Liver (tissue), 10 donors: ENCODE measurements at places on chromosomes 6 and 20.

GRCh38 chr6:73207221-73207837 is 18.0 kb downstream of the KHDC1L start:
- H3K4me3 ChIP-seq: no peak overlapping the region
- no peak for DNase-seq
- no peaks in the 10 kb centered on the region for H3K27me3 ChIP-seq
- no peaks in the 10 kb centered on the region for H3K36me3 ChIP-seq
- H3K27ac ChIP-seq: no peak overlapping the region

- H3K4me3 ChIP-seq: no peak overlapping the region
- no peaks in the 10 kb centered on the region for H3K4me1 ChIP-seq
- no peak overlapping the region for H3K27ac ChIP-seq
- DNase-seq: no peak
- no peaks in the 10 kb centered on the region for H3K27me3 ChIP-seq
These were observed 79.2 kb downstream of the WDR27 start for GRCh38 chr6:169622618-169623017.

DNA sequence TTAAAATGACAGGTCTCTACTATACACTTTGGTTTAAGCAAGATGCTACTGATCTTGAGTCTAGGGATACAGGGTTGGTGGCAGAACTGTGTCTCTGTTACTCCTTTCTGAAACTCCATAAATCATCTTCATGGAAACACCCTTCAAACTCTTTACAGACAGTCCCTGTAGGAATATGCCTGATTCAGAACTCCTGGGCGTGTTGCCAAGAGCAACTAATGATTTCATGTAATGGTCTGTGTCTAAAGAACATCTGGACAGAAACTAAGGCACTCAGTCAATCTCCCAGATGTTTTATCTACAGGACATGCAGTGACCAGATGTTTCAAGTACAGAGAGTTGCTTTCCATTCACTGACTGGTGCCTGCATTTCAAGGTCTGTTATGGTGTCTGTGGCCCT is 464.4 kb upstream of the CHD6 start:
- no peak for DNase-seq
- no peak overlapping the region for H3K4me3 ChIP-seq
- H3K27me3 ChIP-seq: no peaks in the 10 kb centered on the region
- H3K27ac ChIP-seq: no peak overlapping the region

GRCh38 chr6:133185731-133186130 is 55.4 kb upstream of the EYA4 start:
- H3K27ac ChIP-seq: no peak overlapping the region
- no peak overlapping the region for H3K4me3 ChIP-seq
- peaks cover 2% of the 10 kb centered on the region for H3K27me3 ChIP-seq
- no peaks in the 10 kb centered on the region for H3K36me3 ChIP-seq
- no peak for DNase-seq

DNA sequence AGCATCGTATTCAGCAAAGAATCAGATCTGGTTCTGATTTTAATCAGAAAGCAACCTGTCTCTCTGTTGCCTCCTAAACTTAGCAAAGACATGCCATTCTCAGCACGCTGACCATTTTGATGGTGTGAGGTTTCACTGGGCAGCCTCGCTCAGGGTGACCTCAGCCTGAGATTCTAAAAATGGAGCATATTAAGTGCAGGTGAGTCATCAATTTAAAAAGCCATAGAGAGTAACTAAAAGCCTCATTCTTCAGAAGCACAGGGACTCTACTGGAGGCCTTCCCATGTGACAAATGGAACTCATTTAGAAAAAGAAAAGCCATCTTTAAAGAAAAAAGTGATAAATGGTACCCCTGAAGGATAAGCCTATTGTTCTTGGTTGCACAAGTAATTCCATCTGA is 91.3 kb downstream of the FILIP1 start:
- H3K4me1 ChIP-seq: no peaks in the 10 kb centered on the region
- DNase-seq: no peak
- no peak overlapping the region for H3K27ac ChIP-seq
- H3K27me3 ChIP-seq: peaks cover 3% of the 10 kb centered on the region
- H3K36me3 ChIP-seq: no peaks in the 10 kb centered on the region

DNA sequence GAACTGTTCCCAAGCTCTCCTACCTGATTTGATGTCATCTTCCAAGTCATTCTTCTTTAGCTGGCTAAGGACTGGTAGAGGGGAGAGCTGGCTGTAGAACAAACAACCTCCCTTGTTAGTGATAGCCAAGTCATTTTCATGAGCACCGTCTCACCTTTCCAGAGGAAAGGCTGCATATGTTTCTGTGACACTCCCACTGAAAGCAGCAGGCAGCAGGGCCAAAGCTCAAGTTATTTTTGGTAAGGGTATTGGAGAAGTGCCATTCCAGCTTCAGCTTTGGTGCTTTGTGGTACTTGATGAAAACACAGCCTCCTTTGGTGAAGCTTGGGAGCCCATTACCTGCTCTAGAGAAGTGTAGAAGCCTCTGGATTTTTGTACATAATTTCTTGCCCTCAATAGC is 5.4 kb upstream of the DOK5 start:
- H3K27me3 ChIP-seq: no peaks in the 10 kb centered on the region
- no peak overlapping the region for H3K4me3 ChIP-seq
- no peaks in the 10 kb centered on the region for H3K36me3 ChIP-seq
- no peak overlapping the region for H3K27ac ChIP-seq
- H3K4me1 ChIP-seq: no peaks in the 10 kb centered on the region
- no peak for DNase-seq

DNA sequence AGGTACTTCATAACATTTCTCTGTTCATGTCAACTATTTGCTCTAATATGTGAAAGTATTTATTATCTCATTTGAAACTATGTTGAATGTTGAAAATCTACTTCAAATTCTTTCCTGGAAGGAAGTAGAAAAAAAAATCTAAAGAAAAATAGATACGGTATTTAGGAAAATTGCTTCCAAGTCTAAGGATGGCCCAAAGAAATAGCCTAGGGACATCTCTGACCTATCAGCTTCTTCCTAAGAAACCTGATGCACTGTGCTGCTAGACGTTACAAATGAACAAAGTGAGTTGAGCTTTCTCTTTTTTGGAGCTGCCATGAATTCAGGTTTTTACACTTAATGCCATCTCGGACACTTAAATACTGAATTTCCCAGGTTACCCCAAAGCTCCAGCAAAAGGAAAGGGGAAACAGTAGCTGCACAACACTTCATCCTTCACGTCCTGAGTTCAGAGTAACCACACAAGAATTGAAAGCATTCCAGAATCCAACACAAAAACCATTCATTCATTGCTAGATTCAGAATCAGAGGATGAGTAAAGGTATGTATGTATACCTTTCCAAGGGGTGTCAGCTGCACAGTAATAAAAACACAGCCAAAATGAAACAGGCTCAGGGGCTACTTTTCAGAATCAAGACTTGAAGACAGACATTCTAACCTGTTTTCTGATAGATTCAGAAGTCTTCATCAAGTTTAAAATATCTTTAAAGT is 7.9 kb downstream of the RMND1 start:
- no peaks in the 10 kb centered on the region for H3K36me3 ChIP-seq
- no peak overlapping the region for H3K27ac ChIP-seq
- no peaks in the 10 kb centered on the region for H3K27me3 ChIP-seq
- H3K4me1 ChIP-seq: peaks cover 54% of the 10 kb centered on the region

GRCh38 chr6:28643017-28643740 is 117.5 kb downstream of the GPX5 start:
- H3K27me3 ChIP-seq: peaks cover 10% of the 10 kb centered on the region
- H3K27ac ChIP-seq: no peak overlapping the region
- DNase-seq: no peak
- peaks cover 1% of the 10 kb centered on the region for H3K4me1 ChIP-seq
- H3K36me3 ChIP-seq: no peaks in the 10 kb centered on the region

DNA sequence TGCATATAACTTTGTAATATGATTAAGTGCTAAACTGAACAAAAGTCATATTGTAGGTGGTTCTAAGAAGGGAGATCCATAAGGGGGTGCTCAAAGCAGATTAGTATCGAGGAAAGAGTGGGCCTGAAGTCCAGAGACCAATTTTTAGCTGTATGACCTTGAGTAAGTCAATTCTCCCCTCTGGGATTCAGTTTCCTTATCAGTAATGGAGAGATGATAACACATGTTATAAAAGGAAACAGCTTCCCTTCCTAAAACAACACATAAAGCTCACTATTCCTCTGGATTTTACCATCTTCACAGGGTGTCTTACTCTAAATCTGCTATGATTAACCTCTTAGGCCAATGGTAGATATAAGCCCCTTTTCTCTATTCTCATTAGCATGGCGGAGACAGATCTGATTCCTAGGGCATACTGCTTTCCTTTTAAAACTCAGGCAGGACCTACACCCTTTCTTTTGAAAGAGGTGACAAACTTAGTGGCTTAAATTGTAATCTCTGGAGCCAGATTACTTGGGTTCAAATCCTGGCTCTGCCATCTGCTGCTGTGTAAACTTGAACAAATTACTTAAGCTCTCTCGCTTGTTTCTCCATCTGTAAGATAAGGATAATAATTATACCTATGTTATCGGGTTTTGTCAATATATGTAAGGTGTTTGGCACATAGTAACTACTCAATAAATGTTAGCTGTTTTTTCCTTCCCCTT is 39.5 kb downstream of the ACSS2 start:
- peaks cover 14% of the 10 kb centered on the region for H3K36me3 ChIP-seq
- peaks cover 7% of the 10 kb centered on the region for H3K4me1 ChIP-seq
- H3K4me3 ChIP-seq: no peak overlapping the region
- H3K27ac ChIP-seq: no peak overlapping the region
- H3K27me3 ChIP-seq: no peaks in the 10 kb centered on the region
- DNase-seq: no peak

GRCh38 chr6:5012519-5012918 is 8.7 kb upstream of the RPP40 start:
- no peak overlapping the region for H3K27ac ChIP-seq
- H3K36me3 ChIP-seq: no peaks in the 10 kb centered on the region
- no peak overlapping the region for H3K4me3 ChIP-seq
- no peaks in the 10 kb centered on the region for H3K4me1 ChIP-seq
- H3K27me3 ChIP-seq: no peaks in the 10 kb centered on the region
- no peak for DNase-seq

GRCh38 chr6:7684843-7685242 is 41.1 kb upstream of the BMP6 start:
- H3K36me3 ChIP-seq: no peaks in the 10 kb centered on the region
- no peaks in the 10 kb centered on the region for H3K27me3 ChIP-seq
- H3K4me3 ChIP-seq: no peak overlapping the region
- H3K4me1 ChIP-seq: no peaks in the 10 kb centered on the region

DNA sequence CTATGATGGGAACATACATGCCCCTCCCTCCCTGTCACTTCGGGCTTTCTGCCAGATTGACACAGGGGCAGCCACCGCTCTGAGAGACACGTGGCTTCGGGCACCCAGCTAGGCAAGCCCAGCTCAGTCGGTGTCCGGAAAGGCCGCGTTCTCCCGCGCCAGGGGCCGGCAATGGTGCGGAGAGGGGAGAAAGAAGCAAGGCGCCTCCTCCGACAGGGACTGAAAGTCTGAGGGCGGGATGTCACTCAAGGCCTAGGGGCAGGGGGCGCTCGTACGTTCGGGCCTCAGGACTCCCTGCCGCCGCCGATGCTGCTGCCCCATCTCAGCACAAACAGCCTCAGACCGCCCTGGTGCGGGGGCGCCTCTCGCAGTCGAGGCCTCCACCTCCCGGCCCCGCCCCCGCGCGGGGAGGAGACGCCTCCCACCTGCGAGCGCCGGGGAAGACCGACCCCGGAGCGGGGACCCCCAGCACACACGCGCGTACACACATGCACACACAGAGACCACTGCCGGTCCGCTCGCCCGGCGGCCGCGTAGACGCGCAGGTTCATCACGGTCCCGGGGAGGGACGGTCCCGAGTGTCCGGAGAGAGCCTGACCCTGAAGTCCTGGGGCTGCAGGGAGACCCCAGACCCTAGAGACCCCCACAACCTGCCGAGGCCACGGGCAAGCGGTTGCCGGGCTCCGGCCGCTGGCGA is 1.9 kb downstream of the GRM4 start:
- peaks cover 7% of the 10 kb centered on the region for H3K27me3 ChIP-seq
- no peak overlapping the region for H3K4me3 ChIP-seq
- H3K4me1 ChIP-seq: peaks cover 23% of the 10 kb centered on the region
- DNase-seq: no peak
- no peak overlapping the region for H3K27ac ChIP-seq

DNA sequence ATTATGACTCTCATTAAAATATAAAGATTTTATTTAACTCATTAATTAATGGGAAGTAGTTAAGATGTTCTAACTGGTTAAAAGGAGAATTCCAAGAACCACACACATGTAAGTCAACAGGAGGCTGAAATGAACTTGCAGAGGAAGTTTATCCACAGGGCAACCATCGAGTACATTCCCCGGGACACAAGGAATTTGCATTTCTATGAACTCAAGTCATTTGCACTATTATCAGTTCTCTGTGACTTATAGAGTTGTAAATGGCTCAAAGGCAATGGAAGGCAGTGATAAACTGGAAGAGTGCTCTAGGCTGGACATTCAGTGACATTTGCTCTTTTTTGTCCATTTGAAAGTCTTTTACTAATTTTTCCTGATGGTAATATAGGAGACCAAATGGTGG is 97.4 kb downstream of the SNX5 start:
- H3K36me3 ChIP-seq: no peaks in the 10 kb centered on the region
- peaks cover 38% of the 10 kb centered on the region for H3K4me1 ChIP-seq
- H3K27me3 ChIP-seq: no peaks in the 10 kb centered on the region
- H3K4me3 ChIP-seq: no peak overlapping the region
- no peak for DNase-seq

DNA sequence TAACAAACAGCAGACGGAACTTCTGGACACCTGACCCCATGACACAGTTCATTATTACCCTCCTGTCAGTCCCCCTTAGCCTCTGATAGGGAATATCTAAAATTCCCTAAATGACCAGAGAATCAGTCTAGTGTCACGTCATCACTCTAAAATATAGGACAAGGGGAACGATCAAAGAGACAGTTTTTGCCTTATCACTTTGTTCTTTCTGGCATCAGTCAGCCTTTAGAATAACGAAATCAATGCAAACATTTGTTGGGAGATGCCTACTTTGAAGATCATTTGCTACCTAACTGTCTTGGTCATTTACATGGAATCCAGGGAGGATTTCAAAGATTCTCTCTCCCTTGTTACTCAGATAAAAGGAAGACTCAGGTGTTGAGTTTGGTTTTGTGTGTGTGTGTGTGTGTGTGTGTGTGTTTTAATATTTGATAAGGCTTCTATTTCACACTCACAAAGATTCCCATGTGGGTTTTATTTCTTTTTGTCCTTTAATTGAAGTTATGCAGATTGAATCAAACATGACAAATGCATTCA is 28.3 kb downstream of the LINC00237 start:
- H3K4me1 ChIP-seq: no peaks in the 10 kb centered on the region
- no peaks in the 10 kb centered on the region for H3K36me3 ChIP-seq
- H3K4me3 ChIP-seq: no peak overlapping the region
- DNase-seq: no peak

- H3K4me3 ChIP-seq: no peak overlapping the region
- no peak overlapping the region for H3K27ac ChIP-seq
- no peaks in the 10 kb centered on the region for H3K36me3 ChIP-seq
- no peaks in the 10 kb centered on the region for H3K4me1 ChIP-seq
- no peaks in the 10 kb centered on the region for H3K27me3 ChIP-seq
These were observed 26.2 kb upstream of the OPRM1 start for GRCh38 chr6:154012852-154013251.

DNA sequence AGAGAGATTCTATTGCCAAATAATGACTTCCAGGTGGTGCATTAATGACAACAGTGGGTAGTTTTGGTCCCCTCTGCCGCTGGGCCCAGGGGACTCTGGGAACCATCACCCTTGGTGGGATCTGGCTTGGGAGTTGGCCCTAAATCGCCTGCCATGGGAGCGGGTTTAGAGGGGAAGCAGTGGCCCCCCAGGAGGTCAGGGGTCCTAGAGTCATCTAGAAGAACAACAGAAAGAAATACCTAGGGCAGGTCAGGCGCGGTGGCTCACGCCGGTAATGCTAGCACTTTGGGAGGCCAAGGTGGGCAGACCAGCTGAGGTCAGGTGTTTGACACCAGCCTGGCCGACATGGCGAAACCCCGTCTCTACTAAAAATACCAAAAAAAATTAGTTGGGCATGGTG is 17.8 kb upstream of the ARFGEF2 start:
- H3K4me3 ChIP-seq: no peak overlapping the region
- no peak for DNase-seq
- no peak overlapping the region for H3K27ac ChIP-seq
- H3K36me3 ChIP-seq: no peaks in the 10 kb centered on the region
